Foreskin fibroblast (primary cell): ENCODE measurements at places on chromosomes 4 and X.

DNA sequence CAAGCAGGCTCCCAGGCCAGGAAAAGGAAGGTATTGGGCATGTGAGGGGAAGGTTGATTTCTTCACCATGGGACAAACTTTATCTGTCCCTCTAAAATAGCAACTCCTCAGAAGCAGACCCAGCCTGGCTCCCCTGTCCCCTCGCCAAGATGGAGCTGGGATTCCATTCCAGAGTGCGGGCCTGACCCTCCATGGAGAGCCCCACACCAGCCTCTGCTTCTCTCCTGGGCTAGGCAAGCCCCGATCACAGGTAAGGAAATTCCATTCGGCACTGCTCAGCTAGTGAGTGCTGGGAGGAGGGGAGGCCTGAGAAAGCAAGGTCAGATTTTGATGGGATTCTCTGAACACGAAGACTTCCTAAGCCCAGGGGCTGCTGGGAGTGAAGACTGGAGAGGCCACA lies 98.4 kb downstream of the EFNB1 start:
- DNase-seq = no peak

- DNase-seq = no peak
Observed at GRCh38 chrX:72100824-72101351, 30.8 kb downstream of the RTL5 start.

- no peak for DNase-seq
Observed at GRCh38 chr4:70994069-70994366, 569 bp downstream of the DCK start.

GRCh38 chr4:8125526-8126056 lies 33.0 kb downstream of the ABLIM2 start:
- no peak for DNase-seq

DNA sequence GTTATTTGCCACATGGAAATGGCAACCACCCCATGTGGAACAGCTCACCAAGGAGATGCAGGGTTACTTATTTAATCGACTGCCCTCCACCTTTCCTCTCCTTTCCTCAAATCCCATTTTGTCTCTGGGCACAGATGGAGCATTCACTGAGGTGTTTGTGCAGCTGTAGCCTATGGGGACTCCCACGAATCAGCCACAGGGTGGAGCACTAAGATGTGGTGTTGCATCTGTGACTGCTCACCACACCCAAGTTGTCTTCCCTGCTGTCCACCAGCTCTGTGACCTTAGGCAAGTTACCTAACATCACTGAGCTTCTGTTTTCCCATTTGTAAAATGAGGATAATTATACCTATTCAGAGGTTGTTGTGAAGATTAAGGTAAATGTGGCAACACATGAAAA lies 252.4 kb upstream of the CPEB2 start:
- no peak for DNase-seq

DNA sequence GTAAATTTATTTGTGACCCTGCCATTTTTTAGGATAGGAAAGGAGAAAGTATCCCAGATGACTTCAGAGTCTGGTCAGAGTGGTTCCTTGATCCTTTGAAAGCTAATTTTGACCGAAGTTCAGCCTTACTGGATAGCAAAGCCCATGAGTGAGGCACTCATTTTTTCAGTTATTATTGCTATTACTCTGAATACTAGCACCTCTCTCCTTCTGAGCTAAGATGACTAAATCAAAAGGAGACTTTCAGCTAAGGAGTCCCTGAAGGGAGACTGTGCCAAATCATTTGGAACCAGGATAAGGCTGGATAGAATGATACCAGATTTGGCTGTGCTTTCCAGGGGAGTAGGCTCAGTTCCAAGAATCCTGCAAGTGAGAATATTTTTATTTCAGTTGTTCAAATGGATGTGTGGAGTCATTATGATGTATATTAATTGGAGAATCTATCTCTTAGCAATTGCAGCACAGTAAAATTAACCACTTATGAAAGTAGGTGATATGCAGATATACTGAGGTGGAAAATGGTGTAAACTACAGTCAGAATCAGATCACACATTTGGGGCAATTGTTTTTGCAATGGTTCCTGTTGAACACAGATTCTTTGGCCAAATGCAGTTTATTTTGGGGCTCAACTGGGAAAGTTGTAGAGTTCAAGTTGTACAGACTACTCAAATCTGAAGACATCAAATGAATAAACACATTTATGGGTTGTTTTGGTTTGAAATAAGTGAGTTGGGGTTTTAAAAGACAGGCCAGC lies 1.2 kb downstream of the P2RY10 start:
- no peak for DNase-seq

DNA sequence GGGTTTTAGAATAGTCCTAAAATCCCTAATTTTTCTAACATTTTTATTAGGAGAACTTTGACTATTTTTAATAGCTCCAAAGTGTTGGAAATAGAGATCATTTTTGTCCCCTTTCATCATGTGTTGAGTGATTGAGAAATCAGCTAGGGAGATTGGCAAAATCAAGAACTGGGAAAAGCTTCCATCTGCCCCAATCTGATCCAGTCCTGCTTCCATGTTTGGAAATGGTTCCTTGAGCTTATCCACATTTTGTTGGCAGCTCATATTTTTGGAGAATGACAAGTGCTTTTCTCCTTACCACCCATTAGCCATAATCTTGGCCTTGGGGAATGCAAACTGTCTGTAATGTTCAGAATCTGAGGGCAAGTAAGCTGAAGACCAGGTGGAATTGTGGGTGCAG lies 73.9 kb downstream of the SYNPO2 start:
- DNase-seq = no peak

GRCh38 chr4:169158861-169159260 lies 111.9 kb downstream of the SH3RF1 start:
- DNase-seq = no peak

GRCh38 chr4:58940167-58940566 lies 1830.0 kb upstream of the IGFBP7 start:
- no peak for DNase-seq

GRCh38 chr4:120709991-120710390 lies 212.5 kb downstream of the PRDM5 start:
- DNase-seq = peak; percentile 26

DNA sequence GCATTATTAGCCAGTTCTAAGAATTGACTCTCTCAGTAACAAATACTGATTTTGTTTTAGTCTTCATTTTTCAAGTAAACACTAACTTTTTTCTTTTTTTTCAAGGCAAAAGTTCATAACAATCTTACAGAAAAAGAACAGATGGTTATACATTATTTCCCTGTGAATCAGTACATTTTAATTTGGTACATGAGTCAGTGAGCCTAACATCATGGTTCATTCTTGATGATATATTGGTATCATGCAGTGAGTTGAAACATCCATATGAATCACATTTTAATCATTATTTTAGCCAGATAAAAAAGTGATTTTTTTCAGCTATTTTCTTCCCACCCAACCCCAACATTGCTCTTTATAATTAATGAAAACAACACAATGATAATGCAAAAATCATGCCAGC lies 184.3 kb upstream of the TACR3 start:
- no peak for DNase-seq

- peak; percentile 58 for DNase-seq
Observed at GRCh38 chrX:49001521-49002090, 458 bp downstream of the GRIPAP1 start.

DNA sequence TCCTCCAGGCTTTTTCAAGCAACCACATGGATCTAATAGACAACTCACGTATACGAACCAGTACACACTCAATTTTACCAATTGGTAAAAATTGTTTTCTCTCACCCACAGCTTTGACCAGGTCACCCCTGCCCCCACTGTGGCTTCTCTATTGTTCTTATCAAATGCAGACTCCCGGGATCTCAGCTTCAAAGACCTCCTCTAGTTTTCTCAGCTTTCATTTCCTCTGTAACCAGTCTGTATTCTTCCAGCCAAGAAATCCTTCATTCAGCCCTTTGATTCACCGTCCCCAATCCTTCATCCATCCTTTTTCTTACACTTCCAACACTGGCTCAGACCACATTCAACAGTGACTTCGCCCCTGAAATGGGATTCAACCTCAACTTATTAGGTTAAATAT lies 120.7 kb downstream of the CORIN start:
- DNase-seq = no peak

DNA sequence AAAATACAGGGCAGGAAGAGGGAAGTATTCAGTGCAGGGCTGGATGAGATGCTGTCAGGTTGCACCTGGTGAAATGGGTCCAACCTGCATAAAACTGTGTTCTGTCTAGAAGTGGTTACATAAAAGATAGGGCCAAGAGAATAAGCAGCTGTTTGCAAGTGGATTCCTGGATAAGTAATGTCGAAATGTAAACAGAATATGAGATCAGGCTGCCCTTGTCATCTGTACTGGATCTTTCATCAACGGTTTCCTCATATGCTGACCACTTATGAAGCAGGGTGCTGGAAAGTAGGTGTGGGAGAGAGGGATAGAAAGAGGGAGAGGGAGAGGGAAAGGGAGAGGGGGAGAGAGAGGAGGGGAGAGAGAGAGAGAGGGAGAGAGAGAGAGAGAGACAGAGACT lies 349.8 kb upstream of the CPEB2 start:
- no peak for DNase-seq

DNA sequence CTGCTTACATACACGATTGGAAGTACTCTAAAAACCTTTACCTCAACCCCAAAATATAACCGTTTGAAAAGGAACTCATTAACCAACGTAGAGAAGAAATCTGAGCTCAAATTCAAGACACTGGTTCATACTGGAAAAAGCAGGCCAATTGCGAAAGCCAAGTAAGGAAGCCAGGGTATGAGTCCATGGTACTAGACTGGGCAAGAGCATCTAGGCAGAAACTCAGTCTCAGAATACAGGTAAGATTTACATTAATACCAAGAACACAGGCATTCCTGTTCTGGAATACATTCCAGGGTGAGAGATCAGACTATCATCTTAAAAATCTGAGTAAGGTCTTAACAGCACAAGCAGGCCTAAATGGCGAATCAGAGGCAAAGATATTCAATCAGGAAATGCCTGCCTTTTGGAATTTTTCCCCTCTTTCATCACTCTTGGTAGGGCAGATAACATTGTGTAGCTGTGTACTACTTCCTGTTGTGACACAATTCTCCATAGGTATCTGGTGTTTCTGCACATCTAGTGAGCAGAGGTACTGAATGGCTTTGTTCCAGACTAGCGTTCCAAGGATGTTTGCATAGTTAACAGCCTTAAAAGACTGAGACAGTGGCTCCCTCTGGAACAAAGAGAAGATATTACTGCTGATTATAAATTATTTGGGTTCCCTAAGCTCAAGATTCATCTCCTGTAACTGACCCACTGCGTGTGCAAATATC lies 311.3 kb downstream of the PCDH19 start:
- DNase-seq = peak; percentile 6

DNA sequence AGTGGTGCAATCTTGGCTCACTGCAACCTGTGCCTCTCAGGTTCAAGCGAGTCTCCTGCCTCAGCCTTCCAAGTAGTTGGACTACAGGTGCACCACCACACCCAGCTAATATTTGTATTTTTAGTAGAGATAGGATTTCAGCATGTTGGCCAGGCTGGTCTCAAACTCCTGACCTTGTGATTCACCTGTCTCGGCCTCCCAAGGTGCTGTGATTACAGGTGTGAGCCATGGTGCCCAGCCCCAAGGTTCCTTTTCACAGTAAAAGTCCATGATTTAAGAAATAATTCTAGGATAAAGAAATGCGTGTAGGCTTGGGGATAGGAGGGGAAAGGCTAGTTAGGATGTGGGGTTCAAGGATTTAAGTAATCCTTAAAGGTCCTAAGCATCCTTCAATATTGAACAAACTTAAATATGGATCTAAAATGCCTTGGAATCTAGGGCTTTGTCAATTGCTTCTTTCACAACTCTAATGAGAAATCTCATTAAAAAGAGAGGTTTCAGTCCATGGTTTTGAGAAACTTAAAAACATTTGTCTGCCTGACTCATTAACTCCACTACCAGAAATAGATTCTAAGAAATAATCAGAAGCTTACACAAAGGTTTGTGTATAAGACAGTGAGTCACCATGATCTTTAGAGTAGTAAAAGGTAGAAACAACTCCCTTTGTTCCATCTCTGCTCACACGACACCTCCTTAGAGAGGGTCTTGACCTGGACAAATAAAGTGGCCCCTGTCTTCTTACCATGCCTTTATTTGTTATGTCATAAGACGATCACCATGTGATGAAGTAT lies 203.2 kb downstream of the PTTG2 start:
- no peak for DNase-seq

GRCh38 chrX:148984238-148984637 lies 483.8 kb downstream of the AFF2 start:
- no peak for DNase-seq
